Panc1 (cell line): ENCODE measurements at places on chromosomes 6 and 20.

DNA sequence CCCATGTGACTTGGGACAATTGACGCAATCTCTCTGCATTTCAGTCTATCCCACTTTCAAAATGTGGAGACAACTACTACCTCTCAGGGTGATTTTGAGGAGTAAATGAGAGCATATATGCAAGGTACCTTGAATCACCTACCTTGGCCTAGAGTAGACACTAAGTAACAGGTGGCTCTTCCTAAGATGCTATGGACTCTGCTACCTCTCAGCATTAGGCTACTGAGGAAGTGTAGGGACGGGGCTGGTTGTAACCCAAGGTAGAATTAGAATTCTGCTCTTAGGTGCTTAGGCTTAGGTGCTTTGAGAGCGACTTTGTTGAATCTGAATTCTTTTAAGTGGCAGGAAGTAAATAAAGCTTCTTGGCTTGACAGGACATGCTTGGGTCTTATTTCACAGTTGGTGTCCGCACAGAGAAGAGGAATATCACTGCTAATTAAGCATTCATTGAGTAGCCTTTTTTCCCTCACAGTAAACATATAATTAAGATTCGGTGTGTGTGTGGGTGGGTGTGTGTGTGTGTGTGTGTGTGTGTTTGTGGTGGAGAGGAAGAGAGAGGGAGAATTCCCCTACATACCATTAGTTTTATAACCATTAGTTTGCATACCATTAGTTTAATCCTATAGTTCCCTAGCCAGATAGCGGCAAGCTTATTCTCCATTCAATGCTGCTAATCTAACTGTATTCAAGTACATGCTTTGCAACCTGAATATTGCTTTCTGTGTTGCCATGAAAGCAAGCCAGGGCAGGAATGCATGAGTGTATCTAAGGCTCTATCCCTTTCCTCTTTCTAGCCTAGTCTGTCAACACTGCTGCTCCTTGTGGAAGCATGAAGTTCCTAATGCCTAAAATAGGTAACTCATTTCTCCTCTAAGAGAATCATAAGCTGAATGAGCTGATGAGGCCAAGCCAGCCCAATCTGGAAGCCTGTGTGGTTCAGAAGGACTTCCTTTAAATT lies 112.5 kb downstream of the IPCEF1 start:
- no peak overlapping the region for H3K4me3 ChIP-seq
- H3K36me3 ChIP-seq = no peaks in the 10 kb centered on the region
- no peaks in the 10 kb centered on the region for H3K4me1 ChIP-seq
- H3K27me3 ChIP-seq = no peaks in the 10 kb centered on the region
- H3K27ac ChIP-seq = no peak overlapping the region

- H3K27me3 ChIP-seq = no peaks in the 10 kb centered on the region
- no peaks in the 10 kb centered on the region for H3K36me3 ChIP-seq
- H3K27ac ChIP-seq = no peak overlapping the region
- no peaks in the 10 kb centered on the region for H3K4me1 ChIP-seq
These were observed 976.9 kb downstream of the KIF16B start for GRCh38 chr20:15596220-15596890.

DNA sequence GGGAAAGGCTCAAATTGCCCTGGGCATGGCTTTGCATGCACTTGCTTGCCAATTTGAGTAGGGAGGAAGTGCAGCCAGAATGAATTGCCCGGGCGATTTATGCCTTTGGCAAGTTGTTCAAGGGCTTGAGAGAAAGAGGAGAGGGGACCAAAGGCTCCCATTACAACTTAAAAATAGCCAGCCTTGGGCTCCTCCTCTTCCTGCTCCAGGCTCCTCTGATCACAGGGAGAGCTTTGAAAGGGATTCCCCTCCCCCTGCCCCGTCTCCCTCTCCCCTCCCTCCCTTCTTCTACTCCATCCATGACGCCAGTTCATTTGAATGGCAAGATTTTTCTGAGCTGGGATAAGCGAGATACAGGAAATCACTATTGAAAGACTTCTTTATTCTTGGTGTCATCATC lies 304.9 kb upstream of the JAG1 start:
- H3K27ac ChIP-seq = no peak overlapping the region
- H3K4me1 ChIP-seq = no peaks in the 10 kb centered on the region
- H3K27me3 ChIP-seq = no peaks in the 10 kb centered on the region
- no peak overlapping the region for H3K4me3 ChIP-seq

DNA sequence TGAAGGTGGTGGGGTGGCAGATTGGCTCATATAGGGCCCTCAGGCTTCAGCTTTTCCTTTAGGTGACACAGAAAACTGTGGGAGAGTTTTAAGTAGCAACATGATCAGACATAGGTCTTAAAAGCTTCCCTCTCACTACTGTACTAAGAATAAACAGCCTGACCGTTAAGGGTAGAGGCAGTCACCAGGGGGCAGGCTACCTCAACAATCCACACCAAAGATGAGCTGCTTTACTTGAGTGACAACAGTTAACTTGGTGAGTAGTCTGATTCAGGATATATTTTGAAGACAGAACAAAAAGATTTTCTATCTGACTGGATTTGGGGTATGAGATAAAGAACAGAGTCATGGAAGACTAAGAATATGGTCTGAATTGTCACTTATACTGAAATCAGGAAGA lies 193.1 kb upstream of the SHLD1 start:
- no peaks in the 10 kb centered on the region for H3K27me3 ChIP-seq
- H3K27ac ChIP-seq = no peak overlapping the region
- H3K4me3 ChIP-seq = no peak overlapping the region
- DNase-seq = peak; percentile 8

DNA sequence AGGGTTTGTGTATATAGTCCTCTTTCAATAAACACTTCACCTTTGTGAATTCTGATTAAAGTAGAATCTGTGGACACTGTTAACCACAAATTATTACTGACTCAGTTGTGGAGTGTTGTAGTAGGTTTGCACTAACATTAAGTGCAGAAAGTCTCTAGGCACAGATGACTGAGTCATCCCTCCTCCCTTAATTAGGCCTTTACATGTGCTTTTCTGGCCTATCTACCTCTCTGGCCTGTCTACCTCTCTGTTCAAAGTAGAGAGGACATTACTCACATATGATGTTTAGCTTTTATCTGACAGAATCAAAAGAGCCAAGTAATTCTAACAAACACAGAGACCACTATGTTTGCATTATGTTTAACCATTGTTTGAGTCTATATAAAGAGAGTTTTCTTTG lies 783.0 kb downstream of the TENT5A start:
- H3K36me3 ChIP-seq = no peaks in the 10 kb centered on the region
- H3K4me1 ChIP-seq = no peaks in the 10 kb centered on the region
- no peak overlapping the region for H3K27ac ChIP-seq
- no peak for DNase-seq
- no peak overlapping the region for H3K4me3 ChIP-seq
- no peaks in the 10 kb centered on the region for H3K27me3 ChIP-seq

DNA sequence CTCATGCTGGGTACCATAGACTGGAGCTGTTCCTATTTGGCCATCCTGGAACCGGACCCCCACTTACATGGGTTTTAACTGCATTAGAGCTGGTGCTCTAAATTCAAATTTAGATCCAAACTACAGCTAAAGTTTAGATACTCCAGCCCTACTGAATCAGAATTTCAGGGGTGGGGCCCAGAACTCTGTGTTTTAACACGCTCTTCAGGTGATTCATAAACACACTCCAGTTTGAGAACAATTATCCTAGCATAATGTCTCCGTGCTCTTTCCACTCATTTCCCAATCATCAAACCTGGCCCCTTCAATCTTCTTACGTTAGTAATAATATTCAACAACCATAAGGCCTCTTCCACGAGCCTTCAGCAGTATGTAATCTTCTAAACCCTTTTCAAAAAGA lies 15.3 kb downstream of the TRPC4AP start:
- DNase-seq = no peak
- H3K36me3 ChIP-seq = peaks cover 10% of the 10 kb centered on the region
- H3K27ac ChIP-seq = no peak overlapping the region
- H3K4me1 ChIP-seq = no peaks in the 10 kb centered on the region; the same call in 1 of the 2 replicates
- H3K27me3 ChIP-seq = no peaks in the 10 kb centered on the region
- H3K4me3 ChIP-seq = no peak overlapping the region

DNA sequence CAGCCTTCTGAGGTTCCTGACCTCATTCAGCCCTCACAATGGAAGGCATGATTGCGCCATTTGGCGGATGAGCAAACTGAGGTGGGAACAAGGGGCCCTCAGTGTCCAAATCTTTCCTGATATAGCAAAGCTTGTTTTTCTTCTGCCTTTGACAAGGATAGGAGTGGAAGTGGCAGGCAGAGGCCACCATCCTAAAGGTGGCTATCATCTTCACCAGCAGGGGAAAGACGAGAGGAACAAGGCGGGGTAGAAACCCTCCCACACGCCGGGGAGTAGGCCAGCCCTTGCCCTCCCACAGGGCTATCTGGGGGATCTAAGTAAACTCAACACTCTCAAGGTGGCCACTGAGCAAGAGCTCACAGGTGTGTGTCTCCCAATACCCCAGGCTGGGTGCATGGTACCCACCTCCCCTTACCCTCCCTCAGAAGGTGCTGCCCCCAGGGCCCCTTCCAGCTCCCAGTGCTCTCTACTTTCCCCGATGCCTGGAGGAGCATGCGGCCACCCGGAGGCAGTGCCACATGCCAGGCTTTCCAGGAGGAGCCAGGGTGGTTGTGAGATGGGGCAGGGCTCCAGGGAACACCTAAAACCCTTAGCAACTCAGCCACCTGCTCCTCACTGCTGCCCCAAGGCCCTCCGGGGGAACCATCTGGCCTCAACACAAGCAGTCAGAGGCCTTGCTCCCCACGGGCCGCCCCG lies 11.2 kb downstream of the SPDEF start:
- H3K36me3 ChIP-seq = no peaks in the 10 kb centered on the region
- H3K4me3 ChIP-seq = no peak overlapping the region
- DNase-seq = no peak
- no peaks in the 10 kb centered on the region for H3K27me3 ChIP-seq
- no peak overlapping the region for H3K27ac ChIP-seq
- peaks cover 4% of the 10 kb centered on the region for H3K4me1 ChIP-seq

DNA sequence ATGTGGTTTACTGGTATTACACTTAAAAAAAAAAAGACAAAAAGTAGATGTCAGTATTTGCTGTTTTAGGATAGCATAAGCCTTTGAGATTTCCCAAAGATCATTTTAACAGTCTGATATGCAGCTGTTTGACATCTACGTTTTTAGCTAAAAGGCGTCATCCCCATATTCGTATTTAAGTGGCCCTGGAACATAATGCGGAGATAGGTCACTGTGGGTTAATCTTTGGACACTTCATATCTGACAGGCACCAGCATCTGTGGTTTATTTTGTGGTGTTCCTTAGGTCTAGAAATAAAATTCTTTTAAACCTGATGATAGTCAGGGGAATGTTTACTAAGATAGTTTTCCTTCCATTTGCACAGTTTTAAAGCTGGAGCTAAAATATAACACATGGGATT lies 313.7 kb downstream of the SOX4 start:
- no peaks in the 10 kb centered on the region for H3K36me3 ChIP-seq
- no peak overlapping the region for H3K27ac ChIP-seq
- H3K4me3 ChIP-seq = no peak overlapping the region
- H3K4me1 ChIP-seq = no peaks in the 10 kb centered on the region
- DNase-seq = no peak

GRCh38 chr20:59082077-59082740 lies 39.6 kb upstream of the PRELID3B start:
- H3K27me3 ChIP-seq = peaks cover 9% of the 10 kb centered on the region
- H3K27ac ChIP-seq = no peak overlapping the region
- no peak overlapping the region for H3K4me3 ChIP-seq

GRCh38 chr6:139028215-139028657 lies 309 bp upstream of the ABRACL start:
- peaks cover 9% of the 10 kb centered on the region for H3K4me1 ChIP-seq
- peak overlapping the region; percentile 76 for H3K27ac ChIP-seq
- H3K27me3 ChIP-seq = no peaks in the 10 kb centered on the region; the same call in 1 of the 2 replicates
- H3K36me3 ChIP-seq = no peaks in the 10 kb centered on the region; the same call in 1 of the 2 replicates
- no peak for DNase-seq

DNA sequence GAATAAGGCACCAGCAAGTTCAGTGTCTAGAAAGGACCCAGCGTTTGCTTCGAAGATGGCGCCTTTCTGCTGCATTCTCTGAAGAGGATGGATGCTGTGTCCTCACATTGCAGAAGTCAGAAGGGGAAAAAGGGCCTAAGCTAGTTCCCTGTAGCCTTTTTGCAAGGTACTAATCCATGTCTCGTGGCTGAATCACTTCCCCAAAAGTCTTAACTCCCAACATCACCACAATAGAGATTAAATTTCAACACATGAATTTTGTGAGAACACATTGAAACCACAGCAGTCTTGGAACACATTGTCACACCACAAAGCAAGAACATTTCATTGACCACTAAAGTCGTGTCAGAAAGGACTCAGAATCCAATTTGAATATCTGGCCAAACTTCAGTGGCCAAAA lies 42.1 kb downstream of the KLHL31 start:
- H3K4me1 ChIP-seq = no peaks in the 10 kb centered on the region
- H3K36me3 ChIP-seq = no peaks in the 10 kb centered on the region
- H3K27me3 ChIP-seq = no peaks in the 10 kb centered on the region

DNA sequence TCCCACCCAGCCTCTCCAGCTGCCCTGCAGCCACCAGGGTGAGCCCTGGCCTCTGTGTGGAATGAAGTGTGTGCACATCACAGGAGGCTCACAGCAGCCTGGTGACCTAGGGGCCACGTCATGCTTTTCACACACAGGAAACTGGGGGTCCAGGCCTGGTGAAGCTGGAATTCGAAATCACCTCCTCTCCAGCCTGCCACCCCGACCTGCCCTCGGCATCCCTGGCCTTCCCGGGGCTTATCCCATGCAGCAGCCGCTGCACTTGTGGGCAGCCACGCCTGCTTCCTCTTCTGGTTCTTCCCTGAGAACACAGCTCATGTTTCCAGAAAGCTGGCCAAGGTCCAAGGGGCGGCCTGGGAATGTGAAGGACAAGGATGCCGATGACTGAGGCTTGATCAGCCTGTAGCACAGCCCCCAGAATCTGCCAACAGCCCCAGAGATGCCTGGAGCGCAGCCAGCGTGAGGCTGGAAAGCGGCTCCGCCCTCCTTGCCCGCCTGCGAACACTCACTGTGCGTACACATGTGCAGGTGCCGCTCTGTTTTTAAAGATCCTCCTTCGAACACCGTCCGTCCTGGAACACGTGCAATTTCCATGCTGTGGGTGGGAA lies 4.2 kb upstream of the NTSR1 start:
- DNase-seq = peak; percentile 77
- peak overlapping the region; percentile 91 for H3K27ac ChIP-seq
- H3K4me3 ChIP-seq = peak overlapping the region; percentile 32
- H3K4me1 ChIP-seq = peaks cover 70% of the 10 kb centered on the region

- no peak overlapping the region for H3K4me3 ChIP-seq
- H3K27me3 ChIP-seq = no peaks in the 10 kb centered on the region
- H3K36me3 ChIP-seq = no peaks in the 10 kb centered on the region
- no peaks in the 10 kb centered on the region for H3K4me1 ChIP-seq
- no peak overlapping the region for H3K27ac ChIP-seq
These were observed 705.6 kb downstream of the UTRN start for GRCh38 chr6:144990784-144991183.

- no peak for DNase-seq
- no peak overlapping the region for H3K27ac ChIP-seq
- no peak overlapping the region for H3K4me3 ChIP-seq
- H3K4me1 ChIP-seq = no peaks in the 10 kb centered on the region
These were observed 12.7 kb downstream of the ZKSCAN8 start for GRCh38 chr6:28154357-28154756.

- DNase-seq = no peak
- peaks cover 11% of the 10 kb centered on the region for H3K4me1 ChIP-seq
- H3K27me3 ChIP-seq = no peaks in the 10 kb centered on the region
- no peaks in the 10 kb centered on the region for H3K36me3 ChIP-seq
These were observed 49.3 kb downstream of the RIN2 start for GRCh38 chr20:19807191-19807945.

- H3K36me3 ChIP-seq = no peaks in the 10 kb centered on the region
- H3K27me3 ChIP-seq = no peaks in the 10 kb centered on the region
- H3K27ac ChIP-seq = peak overlapping the region; percentile 18; the same call in 1 of the 2 replicates
- peaks cover 22% of the 10 kb centered on the region for H3K4me1 ChIP-seq
These were observed 71.3 kb upstream of the TOX2 start for GRCh38 chr20:43843096-43843964.

- no peaks in the 10 kb centered on the region for H3K27me3 ChIP-seq
- no peaks in the 10 kb centered on the region for H3K4me1 ChIP-seq
- H3K4me3 ChIP-seq = no peak overlapping the region
- no peak overlapping the region for H3K27ac ChIP-seq
- no peaks in the 10 kb centered on the region for H3K36me3 ChIP-seq
- DNase-seq = no peak
These were observed 92.2 kb upstream of the CNKSR3 start for GRCh38 chr6:154602708-154603107.
